PC-9 (cell line): ENCODE measurements at places on chromosomes 13 and 19. TPM values are rescaled to one million over a fixed set of nuclear protein-coding genes. Genes with fewer than 3 reads are reported as not detected.

The NEK5 gene
- not detected in 2 replicates for total RNA-seq

The SULT2B1 gene
- 4.4 and 6.2 TPM in 2 replicates for total RNA-seq

The IGFL2 gene
- total RNA-seq: 1.0 TPM in 1 of 2 replicates, not detected in the other

DNA sequence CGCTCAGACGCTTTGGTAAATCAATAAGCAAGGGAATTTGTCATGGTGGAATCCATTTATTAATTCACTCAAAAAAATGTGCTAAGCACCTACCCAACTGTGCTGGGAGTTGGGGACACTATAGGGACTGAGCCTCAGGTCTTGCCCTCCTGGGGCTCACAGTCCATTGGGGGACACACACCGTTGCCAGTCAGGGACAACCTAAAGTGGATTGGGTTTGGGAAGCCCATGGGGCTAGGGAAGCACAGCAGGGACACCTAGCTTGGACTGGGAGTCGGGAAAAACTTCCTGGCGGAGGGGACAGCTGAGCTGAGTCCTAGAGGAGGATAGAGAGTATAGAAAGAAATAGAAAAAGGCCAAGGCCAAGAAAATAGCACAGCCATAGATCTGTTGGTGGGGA is 8.5 kb downstream of the FOSB start:
- H3K27ac ChIP-seq: no peak overlapping the region
- no peaks in the 10 kb centered on the region for H3K36me3 ChIP-seq
- no peak for DNase-seq
- no peak overlapping the region for H3K4me3 ChIP-seq
- no peaks in the 10 kb centered on the region for H3K27me3 ChIP-seq

GRCh38 chr19:19659646-19660245 is 3.7 kb downstream of the ATP13A1 start:
- H3K4me3 ChIP-seq: no peak overlapping the region
- DNase-seq: no peak
- H3K27ac ChIP-seq: no peak overlapping the region
- H3K36me3 ChIP-seq: peaks cover 25% of the 10 kb centered on the region; the same call in 1 of the 2 replicates

DNA sequence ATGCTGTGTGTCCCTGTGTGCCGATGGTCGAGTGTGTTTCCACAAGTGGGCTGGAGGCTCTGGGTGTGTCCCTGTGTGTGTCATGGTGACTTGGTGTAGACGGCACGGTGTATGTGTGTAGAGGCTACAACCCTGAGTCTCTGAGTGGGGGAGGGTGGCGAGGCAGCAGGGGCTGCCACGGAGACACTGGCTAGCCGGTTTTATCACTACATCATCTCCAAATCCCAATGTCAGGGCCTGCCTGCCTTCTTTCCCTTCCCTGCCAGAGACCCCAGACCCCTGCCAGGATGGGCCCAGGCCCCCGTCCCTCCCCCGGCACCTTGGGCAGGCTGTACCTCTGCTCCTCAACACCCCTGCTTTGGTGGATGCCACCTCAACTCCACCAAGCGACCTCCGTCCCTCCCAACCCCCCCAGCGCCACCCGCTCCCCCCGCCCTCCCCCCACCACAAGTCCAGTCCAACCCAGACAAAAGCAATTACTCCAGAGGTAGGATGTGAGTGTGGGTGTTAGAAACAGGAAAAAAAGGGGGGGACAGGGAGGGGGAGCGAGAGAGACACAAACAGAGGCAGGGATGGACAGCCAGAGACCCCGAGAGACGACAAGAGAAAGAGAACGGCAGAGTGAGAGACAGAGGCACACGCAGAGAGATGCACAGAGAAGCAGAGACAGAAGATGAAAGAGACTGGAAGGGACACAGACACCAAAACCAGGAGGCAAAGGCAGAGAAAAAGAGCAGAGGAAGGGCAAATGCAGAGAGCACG is 21.6 kb upstream of the POU2F2 start:
- H3K4me1 ChIP-seq: no peaks in the 10 kb centered on the region
- H3K4me3 ChIP-seq: no peak overlapping the region
- DNase-seq: no peak
- no peak overlapping the region for H3K27ac ChIP-seq
- H3K27me3 ChIP-seq: peaks cover 55% of the 10 kb centered on the region

DNA sequence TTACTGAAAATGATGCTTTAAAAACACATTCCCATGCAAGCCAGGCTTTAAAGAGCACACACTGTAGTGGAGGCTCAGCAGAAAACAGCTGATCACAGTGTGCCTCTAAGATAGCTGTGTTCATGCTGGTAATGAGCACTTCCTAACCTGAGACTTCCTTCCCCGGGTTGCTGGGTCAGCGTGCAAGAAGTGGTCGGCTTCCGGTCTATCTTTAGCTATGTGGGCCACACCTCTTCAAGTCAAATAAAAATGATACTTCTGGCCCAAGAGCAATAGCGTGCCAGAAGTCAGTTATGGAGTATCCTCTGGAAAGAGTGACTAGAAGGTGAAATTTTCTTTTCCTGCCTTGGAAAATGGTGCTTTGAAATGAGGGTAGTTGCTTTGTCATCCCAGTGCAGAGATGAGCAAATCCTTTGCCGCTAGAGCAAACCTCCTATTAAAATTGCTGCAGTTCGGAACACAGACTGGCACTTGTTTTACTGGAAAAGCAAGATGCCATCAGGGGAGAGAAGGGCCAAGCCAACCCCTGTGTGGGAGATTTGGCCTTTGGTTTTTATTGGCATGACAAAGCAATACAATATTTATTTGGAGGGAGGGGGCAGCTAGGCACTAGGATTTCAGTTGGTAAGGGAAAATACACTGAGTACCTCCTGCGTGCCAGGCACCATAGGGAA is 64.2 kb downstream of the ARHGAP35 start:
- peaks cover 65% of the 10 kb centered on the region for H3K4me1 ChIP-seq
- peak; percentile 98 for DNase-seq
- no peaks in the 10 kb centered on the region for H3K27me3 ChIP-seq
- H3K4me3 ChIP-seq: peak overlapping the region; percentile 50

GRCh38 chr13:46476174-46476573 is 76.8 kb upstream of the LRCH1 start:
- H3K27ac ChIP-seq: no peak overlapping the region
- H3K27me3 ChIP-seq: no peaks in the 10 kb centered on the region
- H3K4me3 ChIP-seq: no peak overlapping the region
- no peak for DNase-seq

DNA sequence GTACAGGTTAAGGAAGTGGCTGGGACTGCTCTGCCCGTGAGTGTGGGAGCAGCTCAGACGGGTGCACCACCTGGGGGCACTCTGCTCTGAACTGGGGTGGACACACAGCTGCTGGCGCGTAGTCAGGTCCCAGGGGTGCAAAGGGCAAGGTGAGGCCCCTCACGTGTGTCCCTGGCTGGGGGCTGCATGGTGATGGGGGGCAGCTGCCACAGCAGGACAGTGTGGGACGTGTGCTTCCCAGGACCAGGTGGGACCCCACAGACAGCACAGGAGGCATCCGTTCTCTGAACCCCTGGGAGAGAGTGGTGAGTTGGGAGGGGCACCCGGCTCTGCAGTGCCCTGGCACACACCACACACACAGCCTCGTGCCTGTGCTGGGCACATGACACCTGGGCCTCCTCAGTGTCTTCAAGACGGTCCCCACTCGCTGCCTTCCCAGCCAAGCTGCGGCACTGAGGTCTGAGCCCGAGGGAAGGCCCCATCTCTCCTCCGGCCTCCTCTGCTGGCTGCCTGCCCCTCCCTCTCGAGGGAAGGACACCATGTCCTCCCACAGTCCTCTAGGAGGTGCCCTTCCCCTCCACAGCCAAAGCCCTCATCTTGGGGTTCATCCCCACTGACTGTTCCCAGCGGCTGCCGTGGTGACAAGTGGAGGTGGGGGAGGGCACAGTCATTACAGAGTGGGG is 24.7 kb downstream of the CILP2 start:
- H3K4me3 ChIP-seq: no peak overlapping the region
- H3K4me1 ChIP-seq: no peaks in the 10 kb centered on the region
- DNase-seq: no peak
- no peaks in the 10 kb centered on the region for H3K36me3 ChIP-seq

The LPAR2 gene
- 27.4 and 29.2 TPM in 2 replicates for total RNA-seq

The ZNF90 gene
- total RNA-seq: 3.7 and 4.2 TPM in 2 replicates

DNA sequence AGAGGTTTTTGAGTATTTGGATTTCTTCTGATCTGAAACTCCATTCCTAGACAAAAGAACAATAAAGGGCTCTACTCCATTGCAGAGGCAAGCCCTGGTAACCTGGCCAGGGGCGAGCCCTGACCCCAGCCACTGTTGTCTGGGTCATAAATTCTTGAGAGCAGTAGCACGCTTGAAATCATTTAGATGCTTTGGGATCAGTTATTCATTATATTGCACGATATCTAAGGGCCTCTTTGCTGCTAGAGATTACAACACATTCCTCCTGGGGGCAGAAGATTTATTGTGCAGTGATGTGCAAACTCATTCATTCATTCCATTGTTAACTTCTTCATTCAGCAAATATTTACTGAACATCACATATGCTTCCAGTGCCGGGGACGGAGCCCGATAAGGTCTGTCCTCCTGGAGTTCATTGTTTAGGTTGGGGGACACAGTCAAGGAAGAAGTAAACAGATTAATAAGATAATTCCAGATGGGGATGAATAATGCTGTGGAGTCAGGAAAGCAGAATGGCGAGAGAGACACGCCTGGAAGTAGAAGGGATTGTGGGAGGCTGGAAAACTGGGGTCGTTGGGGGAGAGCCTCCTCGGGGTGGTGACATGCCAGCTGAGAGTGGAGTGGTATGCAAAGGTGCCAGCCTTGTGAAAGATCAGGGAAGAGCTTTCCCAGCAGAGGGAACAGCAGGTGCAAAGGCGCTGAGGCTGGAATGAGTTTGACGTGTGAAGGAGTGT is 34.9 kb downstream of the SIPA1L3 start:
- peak overlapping the region; percentile 67 for H3K27ac ChIP-seq
- H3K36me3 ChIP-seq: no peaks in the 10 kb centered on the region
- H3K4me3 ChIP-seq: peak overlapping the region; percentile 34; the same call in 1 of the 2 replicates
- H3K4me1 ChIP-seq: peaks cover 43% of the 10 kb centered on the region
- DNase-seq: peak; percentile 85
- H3K27me3 ChIP-seq: no peaks in the 10 kb centered on the region

DNA sequence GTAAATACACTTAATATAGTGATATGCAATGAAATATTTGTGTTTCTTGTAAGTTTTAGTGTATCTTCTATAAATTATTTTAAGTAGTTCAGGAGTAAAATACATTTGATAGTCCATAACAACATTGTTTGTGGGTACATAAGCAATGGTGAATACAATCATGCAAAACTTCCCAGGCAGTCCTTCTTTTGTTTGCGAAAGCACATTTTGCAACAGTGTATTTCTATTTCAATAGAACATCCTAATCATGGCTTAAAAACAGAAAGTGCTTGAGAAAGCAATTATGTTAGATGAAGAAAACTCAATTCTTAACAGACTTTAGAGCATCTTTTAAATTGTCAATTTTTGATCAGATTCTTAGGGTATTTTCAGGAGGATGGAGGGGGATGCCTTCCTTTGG is 155.6 kb downstream of the POSTN start:
- no peaks in the 10 kb centered on the region for H3K27me3 ChIP-seq
- no peak overlapping the region for H3K27ac ChIP-seq
- H3K4me1 ChIP-seq: no peaks in the 10 kb centered on the region
- no peaks in the 10 kb centered on the region for H3K36me3 ChIP-seq
- DNase-seq: no peak

DNA sequence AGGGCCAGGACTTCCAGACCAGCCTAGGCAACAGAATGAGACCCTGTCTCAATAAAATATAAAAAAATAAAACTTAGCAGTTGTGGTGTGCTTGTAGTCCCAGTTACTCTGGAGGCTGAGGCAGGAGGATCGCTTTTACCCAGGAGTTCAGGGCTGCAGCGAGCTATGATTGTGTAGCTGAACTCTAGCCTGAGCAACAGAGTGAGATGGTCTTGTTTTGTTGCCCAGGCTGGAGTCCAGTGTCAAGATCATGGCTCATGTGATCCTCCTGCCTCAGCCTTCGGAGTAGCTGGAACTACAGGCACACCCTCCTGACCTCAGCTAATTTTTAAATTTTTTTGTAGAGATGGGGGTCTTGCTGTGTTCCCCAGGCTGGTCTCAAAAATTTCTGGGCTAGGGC is 4.3 kb upstream of the JUNB start:
- peak overlapping the region; percentile 86 for H3K27ac ChIP-seq
- no peak for DNase-seq
- no peaks in the 10 kb centered on the region for H3K27me3 ChIP-seq
- H3K4me3 ChIP-seq: peak overlapping the region; percentile 37; the same call in 1 of the 2 replicates
- no peaks in the 10 kb centered on the region for H3K36me3 ChIP-seq
- H3K4me1 ChIP-seq: peaks cover 77% of the 10 kb centered on the region

The SIGLEC8 gene
- not detected in 2 replicates for total RNA-seq

DNA sequence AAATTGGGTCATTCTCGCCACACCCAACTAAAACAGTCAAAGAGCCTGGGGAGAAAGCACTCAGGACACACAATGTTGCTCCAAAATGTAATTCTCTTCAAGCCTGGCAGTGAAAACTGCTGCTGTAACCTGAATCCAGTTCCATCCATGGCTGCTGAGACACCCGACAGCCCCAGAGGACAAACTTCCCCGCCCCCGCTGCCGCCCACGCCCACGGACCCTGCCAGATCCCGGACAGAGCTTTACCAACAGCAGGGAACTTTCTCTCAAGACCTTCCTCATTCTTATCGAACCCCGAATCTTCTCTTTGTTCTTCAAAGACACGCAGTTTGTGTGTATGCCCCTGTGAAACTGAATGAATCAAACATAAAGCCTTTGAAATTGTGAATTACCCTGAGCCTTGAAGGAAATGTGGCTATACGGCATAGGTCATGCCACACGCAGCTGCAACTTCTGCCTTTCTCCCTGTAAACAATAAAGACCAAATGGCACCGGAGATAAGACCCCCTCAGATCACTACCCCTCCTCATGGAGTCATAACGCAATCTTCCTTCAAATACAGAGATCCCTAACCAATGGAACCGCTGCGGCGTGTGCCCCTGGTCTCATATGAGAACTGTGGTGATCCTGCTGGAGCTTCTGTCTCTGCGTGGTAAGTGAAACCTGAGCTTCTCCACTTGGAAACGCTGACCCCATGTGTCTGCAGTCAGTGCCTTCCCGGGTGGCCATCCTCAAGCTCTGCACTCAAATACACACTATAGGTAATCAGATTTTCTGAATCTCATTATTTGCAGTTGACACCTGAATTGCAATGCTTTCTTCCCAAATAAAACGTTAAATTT is 4.8 kb upstream of the LAMP1 start:
- peaks cover 24% of the 10 kb centered on the region for H3K4me1 ChIP-seq
- H3K36me3 ChIP-seq: no peaks in the 10 kb centered on the region
- DNase-seq: peak; percentile 41
- peaks cover 33% of the 10 kb centered on the region for H3K27me3 ChIP-seq
- H3K4me3 ChIP-seq: peak overlapping the region; percentile 50; the same call in 1 of the 2 replicates

The COL4A2 gene
- total RNA-seq: 1.1 and 1.2 TPM in 2 replicates
